ENCODE measurements at places on chromosomes 2 and 18. TPM values are rescaled to one million over a fixed set of nuclear protein-coding genes. Genes with fewer than 3 reads are reported as not detected.

UGT1A8 gene
- not detected for total RNA-seq

IRS1 gene
- 17.4 TPM for total RNA-seq

REG1B gene
- 0.34 TPM for total RNA-seq

G6PC2 gene
- not detected for total RNA-seq

POTEI gene
- total RNA-seq: not detected

TRIM43 gene
- total RNA-seq: not detected

LRRFIP1 gene
- 111 TPM for total RNA-seq

PMAIP1 gene
- 0.23 TPM for total RNA-seq

DLGAP1 gene
- total RNA-seq: 0.45 TPM

LYPD1 gene
- 0.22 TPM for total RNA-seq

NETO1 gene
- total RNA-seq: 0.09 TPM

PROM2 gene
- total RNA-seq: 1.4 TPM

GDF7 gene
- total RNA-seq: 0.55 TPM

C2orf15 gene
- total RNA-seq: not detected

All from heart left ventricle (tissue), 16 donors.